ENCODE measurements at places on chromosomes 11 and 22. TPM values are rescaled to one million over a fixed set of nuclear protein-coding genes. Genes with fewer than 3 reads are reported as not detected.

OR2AT4 gene
- total RNA-seq = not detected

- no peak for DNase-seq
Observed at GRCh38 chr11:128189823-128190222, 397.5 kb downstream of the ETS1 start.

BTG4 gene
- 0.31 TPM for total RNA-seq

DNA sequence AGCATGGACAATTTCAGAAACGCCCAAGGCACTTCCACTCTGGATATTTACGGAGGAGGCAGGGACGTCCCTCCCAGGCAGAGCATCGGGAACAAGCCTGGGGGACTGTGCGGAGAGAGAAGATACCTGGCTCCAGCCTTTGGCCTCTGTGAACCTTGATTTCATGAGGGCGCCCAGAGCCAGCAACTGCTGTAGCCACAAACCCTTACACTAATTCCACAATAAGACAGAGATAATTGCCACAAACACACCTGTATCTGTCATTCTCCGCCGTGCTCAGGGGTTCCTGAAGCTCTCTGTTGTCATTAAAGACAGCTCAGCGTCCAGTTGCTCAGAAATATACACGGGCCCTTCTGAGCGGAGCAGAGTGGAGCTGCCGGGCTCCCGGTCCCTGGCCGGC is 1292.1 kb downstream of the TBC1D22A start:
- DNase-seq = no peak

- DNase-seq = peak; percentile 53
Observed at GRCh38 chr11:78802058-78802761, 227.5 kb upstream of the NARS2 start.

RPS19BP1 gene
- 169 TPM for total RNA-seq

PKNOX2 gene
- 0.83 TPM for total RNA-seq

SPON1 gene
- 6.4 TPM for total RNA-seq

PLAAT2 gene
- not detected for total RNA-seq

PDE2A gene
- 8.2 TPM for total RNA-seq

GRCh38 chr11:8937159-8937558 is 4.4 kb upstream of the C11orf16 start:
- DNase-seq = no peak

MFRP gene
- total RNA-seq = 0.03 TPM

TECTA gene
- total RNA-seq = 0.74 TPM

GRCh38 chr11:113351068-113351450 is 36.5 kb upstream of the ANKK1 start:
- no peak for DNase-seq

DNA sequence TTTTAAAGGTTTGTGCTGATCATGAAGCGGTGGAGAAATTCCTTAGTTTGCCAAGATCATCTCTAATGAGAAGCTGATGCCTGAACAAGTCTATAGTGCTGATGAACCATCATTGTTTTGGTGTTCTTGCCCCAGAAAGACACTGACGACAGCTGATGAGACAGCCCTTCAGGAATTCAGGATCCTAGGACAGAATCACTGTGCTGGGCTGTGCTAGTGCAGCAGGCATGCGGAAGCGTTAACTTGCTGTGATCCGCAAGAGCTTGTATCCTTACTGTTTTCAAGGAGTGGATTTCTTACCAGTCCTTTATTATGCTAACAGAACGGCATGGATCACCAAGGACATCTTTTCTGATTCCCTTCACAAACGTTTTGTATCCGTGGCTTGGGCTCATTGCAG is 104.1 kb downstream of the TBC1D22A start:
- DNase-seq = peak; percentile 26

HBD gene
- total RNA-seq = not detected

GRCh38 chr22:31526270-31526669 is 29.9 kb downstream of the SFI1 start:
- no peak for DNase-seq

- no peak for DNase-seq
Observed at GRCh38 chr22:36379593-36380361, 8.0 kb downstream of the MYH9 start.

DNA sequence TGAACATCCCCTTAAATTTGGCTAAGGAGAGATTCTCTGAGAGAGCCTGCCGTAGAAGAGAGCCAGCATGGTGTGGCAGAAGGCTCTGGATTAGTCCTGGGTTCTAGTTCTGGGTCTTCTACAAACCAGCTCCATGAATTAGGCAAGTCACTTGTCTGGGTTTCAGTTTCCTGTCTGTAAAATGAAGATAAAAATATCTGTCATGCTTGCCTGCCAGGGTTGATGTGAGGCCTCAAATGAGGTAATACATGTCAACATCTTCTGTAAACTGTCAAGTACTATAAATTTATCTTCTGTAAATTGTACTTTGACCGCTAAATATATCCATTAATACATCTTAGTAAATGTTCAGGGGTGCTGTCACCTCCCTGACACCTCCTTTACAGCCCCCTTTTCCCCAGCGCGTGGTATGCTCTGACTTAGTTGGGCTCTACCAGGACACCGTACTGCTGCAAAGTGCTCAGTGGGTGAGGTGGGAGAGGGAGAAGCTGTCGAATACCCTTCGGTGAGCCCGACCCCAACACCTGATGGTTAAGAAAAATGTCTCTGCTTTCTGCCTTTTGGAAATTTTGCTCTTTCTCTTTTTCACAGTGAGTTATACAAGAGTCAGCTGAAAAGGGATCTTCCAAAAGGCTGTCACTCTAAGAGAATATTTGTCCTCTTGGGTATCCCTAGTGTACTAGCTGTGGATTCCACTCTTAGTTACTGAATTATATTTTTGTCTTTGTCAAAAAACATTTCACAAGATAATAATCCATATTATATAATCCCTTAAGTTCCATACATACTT is 15.0 kb downstream of the RBX1 start:
- DNase-seq = no peak

DNA sequence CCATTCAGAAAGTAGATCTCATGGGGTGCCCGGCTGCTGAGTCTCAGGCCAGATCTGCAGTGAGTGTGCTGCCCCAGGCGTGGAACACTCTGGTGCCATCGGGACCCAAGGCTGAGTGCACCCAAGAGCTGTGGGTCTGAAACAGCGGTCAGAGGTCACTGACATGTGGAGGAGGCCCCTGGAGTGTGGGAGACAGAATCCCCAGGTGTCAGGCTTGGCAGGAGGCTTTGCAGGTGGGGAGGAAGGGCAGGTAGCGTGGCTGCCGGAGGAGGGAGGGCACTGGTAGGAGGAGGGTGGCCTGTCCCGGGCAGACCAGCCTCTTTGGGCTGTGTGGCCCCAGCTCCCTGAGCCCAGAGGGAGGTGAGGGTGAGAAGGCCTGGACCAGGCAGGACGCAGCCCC is 31.7 kb upstream of the KRTAP5-6 start:
- DNase-seq = no peak

All from GM23338 (cell line).